Naive B cell (primary cell): ENCODE measurements at places on chromosomes 3 and 15. TPM values are rescaled to one million over a fixed set of nuclear protein-coding genes. Genes with fewer than 3 reads are reported as not detected.

- H3K27me3 ChIP-seq, result no peaks in the 10 kb centered on the region
- no peak overlapping the region for H3K27ac ChIP-seq
- DNase-seq, result no peak
- H3K36me3 ChIP-seq, result no peaks in the 10 kb centered on the region
- no peaks in the 10 kb centered on the region for H3K4me1 ChIP-seq
- no peak overlapping the region for H3K4me3 ChIP-seq
These were observed 802.5 kb upstream of the DPPA4 start for GRCh38 chr3:110139821-110140220.

CNTN6 gene
- not detected for polyA plus RNA-seq

DNA sequence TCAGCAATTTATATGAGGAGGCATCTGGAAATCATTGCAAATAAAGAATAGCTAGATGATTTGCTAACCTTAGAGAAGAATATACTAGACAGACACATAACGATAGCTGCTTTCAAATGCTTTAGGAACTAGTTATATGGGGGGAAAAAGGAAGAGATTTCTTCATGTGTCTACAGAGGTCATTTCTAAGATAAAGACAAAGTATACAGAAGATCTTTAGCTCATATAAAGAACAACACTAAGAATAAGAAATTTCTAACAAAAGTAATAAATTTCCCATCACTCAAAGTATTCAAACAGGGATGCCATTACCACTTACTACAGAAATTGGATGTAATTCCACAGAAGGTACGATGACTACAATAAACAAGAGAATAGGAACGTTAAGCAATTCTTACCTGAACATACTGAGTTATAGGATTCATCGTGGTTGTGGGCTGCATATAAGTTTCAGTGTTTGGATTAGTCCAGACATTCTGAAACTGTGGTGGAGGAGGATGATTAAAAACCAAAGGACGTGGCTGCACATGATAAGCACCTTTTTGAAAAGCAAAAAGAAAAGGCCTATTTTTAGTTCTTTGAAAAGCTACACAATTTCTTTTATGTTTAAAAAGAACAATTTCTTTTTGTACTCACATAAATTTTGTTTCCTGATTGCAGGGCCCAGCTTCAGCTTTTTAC lies 8.7 kb downstream of the DAZL start:
- no peak overlapping the region for H3K4me3 ChIP-seq
- H3K36me3 ChIP-seq, result no peaks in the 10 kb centered on the region
- H3K4me1 ChIP-seq, result no peaks in the 10 kb centered on the region
- no peak overlapping the region for H3K27ac ChIP-seq

NRROS gene
- polyA plus RNA-seq, result 11.8 TPM
